MG63 (cell line): ENCODE measurements at places on chromosomes 5 and 9. TPM values are rescaled to one million over a fixed set of nuclear protein-coding genes. Genes with fewer than 3 reads are reported as not detected.

GRCh38 chr5:81172710-81173109 is 60.4 kb upstream of the CKMT2 start:
- no peak for DNase-seq

DNA sequence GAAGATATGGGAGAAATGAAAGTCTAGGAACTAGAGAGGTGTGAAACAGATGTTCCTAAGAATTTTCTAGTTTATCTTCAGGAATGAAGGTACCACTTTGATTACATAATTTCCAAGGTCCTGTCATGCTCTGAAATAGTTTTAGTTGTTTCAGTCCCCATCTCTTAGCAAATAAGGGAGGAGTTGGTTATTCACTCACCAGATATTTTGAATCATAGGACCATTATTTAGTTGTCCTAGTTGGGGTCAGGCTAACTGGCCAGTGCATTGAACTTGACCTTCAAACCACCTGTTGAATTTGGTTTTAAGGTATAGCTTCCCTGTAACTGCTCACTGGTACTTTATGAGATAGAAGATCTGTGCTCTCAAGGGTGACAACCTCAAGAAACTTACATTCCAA is 53.9 kb upstream of the TNFAIP8 start:
- no peak for DNase-seq

GRCh38 chr5:109482748-109483147 is 73.0 kb upstream of the PJA2 start:
- no peak for DNase-seq

DNA sequence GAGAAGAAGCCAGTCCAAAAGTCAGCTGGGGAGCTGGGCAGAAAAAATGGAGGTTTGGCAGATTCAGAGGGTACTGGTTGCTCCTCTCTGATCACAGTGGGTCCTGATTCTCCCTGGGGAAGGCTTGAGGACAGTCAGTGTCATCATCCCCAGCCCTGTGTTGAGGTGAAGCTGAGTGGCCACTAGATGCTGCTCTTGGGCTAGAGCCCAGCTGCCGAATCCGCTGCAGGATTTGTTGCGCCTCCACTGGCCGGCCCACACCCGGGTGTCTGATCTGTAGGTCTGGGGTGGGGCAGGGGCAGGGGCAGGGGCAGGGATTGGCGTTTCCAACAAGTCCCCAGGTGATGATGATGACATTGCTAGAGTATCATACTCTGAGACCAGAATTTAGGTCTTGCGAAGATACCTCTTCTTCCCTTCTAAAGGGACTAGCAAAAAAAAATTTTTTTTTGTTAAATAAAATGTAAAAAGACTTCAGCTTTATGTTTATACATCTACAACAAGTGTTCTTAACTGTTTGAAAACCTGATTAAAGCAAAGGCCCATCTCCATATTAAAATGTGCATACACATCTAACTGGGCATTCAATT is 106.8 kb downstream of the PDE6A start:
- DNase-seq: peak; percentile 71

DNA sequence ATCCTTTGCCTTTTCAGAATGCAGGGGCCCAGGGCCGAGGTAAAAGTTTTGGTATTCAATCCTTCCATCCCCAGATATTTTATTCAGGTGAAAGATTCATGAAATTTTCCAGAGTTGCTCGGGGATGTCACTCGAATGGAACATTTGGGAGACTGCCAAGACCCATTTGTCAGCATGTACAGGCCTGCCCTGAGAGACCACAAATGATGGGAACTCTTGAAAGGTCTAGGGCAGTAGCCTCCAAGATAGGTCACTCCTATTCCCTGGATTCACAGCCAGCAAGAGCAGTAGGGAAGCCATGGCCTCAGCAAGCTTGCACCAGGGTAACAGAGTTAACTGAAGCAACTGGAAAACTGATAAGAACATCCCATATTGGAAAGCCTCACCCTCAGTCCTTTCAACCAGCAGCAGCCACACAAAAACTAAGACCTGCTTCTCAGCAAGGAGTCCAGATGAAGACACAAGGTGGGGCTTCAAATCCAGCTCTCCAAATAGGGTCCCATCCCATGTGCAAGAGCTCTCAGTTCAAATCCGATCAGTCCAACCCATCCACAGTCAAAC is 12.5 kb downstream of the CARD6 start:
- DNase-seq: no peak

DNA sequence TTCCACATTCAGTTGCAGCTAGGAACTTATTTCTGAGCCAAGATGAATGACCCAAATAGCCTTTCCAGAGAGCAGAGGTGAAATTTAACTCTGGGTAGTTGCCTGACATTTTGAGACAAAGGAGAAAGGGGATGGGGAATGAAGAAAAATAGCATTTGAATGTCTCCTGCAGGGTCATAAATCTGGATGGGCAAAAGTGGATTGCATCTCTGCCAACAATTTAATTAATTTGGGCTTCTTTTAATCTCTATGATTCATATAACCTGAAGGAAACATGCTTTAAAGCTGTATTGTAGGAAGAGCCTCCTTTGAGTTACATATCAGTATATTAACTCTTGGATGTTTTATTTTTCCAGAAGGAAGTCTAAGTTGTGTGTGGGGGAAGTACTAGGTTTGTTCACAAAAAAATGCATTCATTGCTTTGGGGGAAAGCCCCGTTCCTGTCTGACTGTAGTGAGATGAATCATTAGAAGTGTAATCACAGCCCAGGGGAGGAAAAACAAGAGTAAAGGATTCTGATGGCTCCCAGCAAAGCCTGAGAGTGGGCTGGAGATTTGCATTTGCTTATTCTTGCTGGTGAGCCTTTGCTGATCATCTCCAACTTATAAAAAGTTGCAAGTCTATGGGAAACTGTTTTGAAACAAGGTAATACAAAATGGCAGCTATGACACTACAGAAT is 133.0 kb upstream of the IQGAP2 start:
- DNase-seq: no peak

- DNase-seq: no peak
Observed at GRCh38 chr9:99351647-99352046, 129.6 kb downstream of the SEC61B start.

GRCh38 chr5:147403651-147404640 is 105.9 kb downstream of the DPYSL3 start:
- peak; percentile 94 for DNase-seq

GRCh38 chr9:38106488-38106887 is 37.5 kb upstream of the SHB start:
- DNase-seq: no peak

DNA sequence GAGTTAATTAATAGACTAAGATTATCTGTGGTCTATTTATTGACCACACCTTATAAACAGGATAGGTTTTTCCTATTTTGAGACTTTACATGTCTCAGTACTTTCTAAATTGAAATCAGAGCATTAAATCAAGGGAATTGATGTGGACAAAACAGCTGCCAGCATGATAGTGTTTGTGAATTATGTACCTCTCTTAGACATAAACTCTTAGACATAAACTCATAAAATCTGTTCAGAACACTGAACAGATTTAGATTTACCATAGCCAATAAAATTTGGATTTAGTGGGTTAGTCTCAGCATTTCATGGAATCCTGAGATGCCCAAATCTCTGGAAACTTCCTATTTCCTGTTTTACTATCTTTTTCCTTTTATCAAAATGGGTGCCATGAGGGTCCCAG is 11.5 kb upstream of the AGXT2 start:
- no peak for DNase-seq

The PCDHB3 gene
- not detected in 2 replicates for total RNA-seq

The NUTM2F gene
- total RNA-seq: not detected in 2 replicates
